ENCODE measurements at places on chromosomes 4 and X.

DNA sequence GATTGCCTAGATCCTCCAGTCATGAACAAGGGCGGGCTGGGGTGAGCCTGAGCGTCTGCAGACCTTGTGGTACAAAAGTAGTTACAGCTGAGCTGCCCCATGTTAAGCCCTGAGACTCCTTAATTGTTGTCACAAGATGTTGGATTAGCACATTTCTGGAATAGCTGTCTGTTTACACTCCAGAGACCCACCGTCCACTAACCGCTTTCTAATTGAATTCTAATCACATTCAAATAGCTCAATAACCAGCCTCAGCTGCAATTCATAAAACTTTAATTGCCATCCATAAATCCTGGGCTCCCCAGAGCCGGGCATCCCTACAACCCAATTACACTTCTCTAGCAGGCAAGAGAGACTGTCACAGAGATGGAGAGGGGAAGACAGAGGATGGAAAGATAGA lies 1.6 kb upstream of the GSX2 start:
- no peak for DNase-seq

DNA sequence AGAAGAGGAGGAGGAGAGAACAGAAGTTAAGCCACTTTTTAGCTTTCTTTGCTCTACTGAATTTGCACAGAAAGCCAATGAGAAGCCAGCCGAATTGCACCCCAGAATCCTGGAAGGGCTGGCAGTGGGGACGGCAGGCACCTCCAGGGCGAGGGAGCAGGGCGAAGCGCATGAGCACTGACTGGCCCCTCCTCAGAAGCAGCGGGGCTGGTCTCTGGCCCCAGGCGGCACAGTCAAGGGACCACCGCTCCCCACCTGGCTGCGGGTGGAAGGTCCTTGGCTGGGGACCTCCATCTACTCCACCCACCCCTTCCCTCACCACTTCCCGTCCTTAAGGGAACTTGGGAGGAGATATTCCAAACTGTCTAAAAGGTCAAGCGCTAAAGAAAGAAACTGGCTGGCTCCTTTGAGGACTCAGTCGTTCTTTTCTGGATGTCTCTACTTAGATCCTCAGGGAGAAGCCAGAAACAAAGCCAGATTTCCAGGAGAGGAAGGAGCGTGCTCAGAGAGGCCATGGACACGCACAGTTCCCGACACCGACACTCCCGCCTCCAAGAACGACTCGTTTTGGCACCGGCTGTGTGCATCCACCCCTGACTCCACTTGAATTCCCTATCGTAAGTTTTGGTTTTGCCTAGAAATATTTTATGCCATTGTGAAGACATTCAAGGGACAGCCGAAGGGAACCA lies 59.5 kb upstream of the CRMP1 start:
- no peak for DNase-seq

GRCh38 chrX:23900220-23900797 lies 7.4 kb downstream of the APOO start:
- peak; percentile 42 for DNase-seq

DNA sequence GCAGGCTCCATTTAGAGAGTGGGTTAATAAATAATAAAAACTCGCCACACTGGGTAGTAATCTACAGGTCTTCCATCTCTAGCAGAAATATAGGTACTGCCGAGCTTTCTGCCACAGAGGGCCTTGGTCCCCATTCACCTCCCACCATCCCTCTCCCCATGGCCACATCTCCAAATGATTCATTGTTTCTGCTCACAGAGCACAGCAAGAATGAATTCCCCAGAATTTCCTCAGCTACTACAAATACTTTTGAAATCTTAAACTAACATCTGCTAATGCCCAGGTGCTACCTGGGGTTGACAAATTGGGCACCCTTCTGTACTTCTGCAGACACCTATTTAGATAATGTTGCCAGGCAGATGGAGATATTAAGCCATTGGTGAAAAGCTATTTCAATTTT lies 5.1 kb downstream of the PHEX start:
- no peak for DNase-seq
